ENCODE measurements at places on chromosomes 2 and 18.

- no peak for DNase-seq
Observed at GRCh38 chr2:122652670-122653069, 897.2 kb downstream of the TSN start.

DNA sequence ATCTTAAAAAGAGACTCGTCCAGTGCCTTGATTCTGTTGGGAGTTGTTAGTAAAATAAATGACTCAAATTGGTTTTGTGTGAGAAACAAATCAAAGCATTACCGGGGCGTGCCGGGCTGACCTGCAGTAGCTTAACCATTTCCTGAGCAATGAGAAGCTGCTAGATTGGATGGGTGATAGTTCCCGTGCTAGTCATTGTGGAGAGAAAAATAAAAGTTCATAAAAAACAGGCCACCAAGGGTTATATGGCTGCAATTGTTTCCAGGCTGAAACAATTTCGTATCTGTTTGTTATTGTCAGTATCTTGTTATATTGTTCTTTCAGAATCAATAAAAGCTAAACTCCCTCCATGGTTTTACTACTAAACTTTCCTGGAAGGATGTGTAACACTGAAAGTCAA is 314.4 kb downstream of the MTX2 start:
- DNase-seq: no peak

DNA sequence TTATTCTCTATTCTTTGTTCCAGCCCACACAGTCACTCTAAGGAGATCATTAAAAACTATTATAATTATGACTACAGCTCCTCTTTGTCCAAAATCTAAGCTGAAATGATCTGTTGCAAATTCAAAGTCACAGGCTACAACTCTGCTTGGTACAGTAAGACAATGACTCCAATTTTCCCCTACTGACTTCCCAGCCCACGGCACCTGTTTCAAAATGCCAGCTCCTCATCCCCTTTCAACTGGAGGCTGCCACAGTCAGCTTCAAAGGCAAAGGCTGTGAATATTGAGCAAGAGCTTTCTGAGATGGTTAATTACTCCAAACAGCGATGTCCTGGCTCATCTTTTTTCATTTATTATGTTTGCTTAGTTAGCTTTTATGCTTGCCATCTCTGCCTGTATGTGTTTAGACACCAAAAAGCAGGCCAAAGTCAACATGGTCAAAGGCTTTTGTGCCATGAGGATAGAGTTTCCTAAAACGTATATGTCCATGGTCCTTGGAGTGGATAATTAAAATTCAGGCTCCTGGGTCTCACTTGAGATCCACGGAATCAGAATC is 141.1 kb downstream of the DOCK10 start:
- no peak for DNase-seq

GRCh38 chr2:66794070-66794469 is 359.1 kb downstream of the MEIS1 start:
- no peak for DNase-seq

DNA sequence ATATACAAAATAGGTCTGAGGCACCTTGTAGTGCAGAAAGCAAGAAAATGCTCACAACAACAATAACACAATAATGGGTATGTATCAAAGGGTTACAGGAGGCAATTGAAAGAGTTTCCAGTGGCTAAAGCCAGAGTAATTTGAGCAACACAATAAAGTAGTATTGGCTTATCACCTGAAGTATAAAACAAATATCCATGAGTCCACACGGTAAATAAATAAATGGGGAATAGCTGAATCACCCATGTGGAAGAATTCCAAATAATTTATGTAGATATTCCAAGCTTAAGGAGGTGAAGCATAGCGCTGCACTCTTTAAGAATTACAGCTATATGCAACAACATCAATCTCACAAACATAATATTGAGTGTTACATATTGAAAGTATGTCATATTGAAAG is 110.8 kb downstream of the AFF3 start:
- no peak for DNase-seq

DNA sequence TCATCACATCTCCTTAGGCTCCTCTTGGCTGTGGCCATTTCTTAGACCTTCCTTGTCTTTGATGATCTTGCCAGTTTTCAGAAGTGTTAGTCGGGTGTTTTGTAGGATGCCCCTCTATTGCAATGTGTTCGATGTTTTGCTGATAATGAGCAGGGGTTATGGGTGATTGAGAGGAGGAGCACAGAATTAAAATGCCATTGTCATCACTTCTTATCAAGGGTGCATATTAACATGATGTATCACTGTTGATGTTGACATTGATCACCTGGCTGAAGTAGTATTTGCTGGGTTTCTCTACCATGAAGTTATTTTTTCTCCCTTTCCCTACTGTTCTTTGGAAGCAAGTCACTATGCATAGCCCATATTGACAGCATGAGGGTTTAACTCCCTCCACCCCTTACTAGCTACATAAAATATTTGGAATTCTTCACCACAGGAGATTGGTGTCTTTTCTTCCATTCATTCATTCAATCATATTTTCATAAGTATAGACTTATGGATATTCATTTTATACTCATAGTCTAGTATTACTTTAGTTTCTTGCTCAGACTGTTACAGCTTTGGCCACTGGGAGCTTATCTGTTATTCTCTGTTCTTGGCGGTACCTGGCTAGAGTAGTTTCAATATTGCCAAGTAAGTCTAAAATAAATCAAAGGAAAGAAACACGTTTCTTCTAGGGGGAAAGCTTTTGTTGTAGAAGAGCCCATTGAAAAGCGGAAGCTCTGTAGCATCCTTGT is 54.5 kb upstream of the TMEM87B start:
- DNase-seq: no peak

DNA sequence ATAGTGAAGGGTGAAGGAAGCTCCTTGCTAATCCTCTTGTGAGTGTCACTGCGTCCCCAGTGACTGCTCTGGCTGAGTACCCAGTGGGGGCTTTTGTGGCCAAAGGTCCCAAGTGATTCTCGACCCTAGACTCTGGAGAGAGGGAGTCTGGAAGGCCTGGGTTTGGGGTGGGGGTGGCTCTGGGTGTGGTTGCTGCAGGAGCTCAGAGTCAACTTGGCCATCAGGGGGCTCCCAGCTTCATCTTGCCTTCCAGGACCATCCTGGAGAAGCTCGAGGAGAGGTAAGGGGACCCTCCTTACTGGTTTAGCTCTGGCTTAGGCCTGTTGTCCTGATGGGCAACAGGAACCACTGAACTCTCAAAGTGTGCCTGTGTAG is 592 bp downstream of the PSD4 start:
- peak; percentile 46 for DNase-seq

- no peak for DNase-seq
Observed at GRCh38 chr18:61602836-61603235, 269.6 kb downstream of the CDH20 start.

DNA sequence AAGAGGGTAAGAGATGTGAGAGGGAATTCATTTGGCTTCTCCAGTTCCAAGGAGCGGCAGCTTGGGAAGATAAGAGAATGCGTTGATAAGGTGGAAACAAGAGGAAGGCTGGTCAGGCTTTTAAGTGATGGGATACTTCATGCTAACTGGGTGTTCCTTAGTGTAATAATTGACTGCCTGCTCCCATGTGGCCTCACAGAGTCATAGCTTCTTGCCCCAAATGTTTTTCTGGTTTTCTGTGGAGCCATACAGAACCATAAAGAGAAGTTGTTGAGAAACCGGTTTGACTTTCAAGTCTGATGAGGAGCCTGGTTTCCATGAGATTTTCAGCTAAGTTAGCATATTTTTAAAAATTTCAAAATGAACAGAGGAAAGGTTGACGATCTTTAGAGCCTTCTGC is 97.5 kb upstream of the ZFP36L2 start:
- DNase-seq: no peak

DNA sequence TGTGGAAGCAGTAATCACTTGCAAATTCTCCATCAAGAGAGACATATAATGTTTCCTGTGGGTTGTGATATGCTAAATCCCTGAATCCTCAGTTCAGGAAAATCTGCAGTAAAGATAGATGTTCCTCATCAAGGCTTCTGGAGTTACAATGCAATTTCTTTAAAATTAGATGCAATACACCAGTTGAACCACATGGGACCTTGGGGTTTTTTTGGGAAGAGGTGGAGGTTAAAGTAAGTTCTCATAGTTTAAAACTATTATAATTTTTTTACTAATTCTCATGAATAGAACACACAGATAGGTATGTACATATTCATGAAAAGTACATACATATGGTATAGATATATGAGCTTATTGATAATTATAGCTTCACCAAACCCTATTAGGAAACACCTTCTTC is 496.2 kb downstream of the SATB2 start:
- no peak for DNase-seq

DNA sequence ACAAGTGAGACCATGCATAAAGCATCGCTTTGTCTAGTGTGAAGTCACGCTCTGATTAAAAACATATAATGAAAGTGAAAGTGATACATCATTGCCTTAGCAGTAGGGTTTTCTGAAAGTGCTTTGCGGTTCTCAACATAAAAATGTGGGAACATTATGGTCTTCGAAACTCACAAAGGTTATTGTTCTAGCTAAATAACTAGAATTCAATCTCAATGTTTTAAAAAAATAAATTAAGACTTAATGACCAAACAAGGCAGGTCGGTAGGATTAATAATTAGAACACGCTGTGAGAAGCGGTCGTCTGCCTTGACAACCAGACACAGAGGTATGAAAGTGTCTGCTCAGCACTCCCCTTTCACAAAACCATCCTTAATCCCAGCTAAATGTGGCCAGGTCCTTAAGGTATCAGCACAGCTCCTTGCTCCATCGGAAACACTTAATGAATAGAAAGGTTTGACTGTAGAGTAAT is 42.2 kb downstream of the KLHL14 start:
- DNase-seq: no peak

GRCh38 chr2:161547130-161547529 is 77.1 kb upstream of the SLC4A10 start:
- DNase-seq: no peak

- DNase-seq: no peak
Observed at GRCh38 chr2:22748909-22749308, 636.1 kb upstream of the KLHL29 start.

GRCh38 chr18:30175621-30176225 is 866.8 kb downstream of the DSC3 start:
- no peak for DNase-seq

DNA sequence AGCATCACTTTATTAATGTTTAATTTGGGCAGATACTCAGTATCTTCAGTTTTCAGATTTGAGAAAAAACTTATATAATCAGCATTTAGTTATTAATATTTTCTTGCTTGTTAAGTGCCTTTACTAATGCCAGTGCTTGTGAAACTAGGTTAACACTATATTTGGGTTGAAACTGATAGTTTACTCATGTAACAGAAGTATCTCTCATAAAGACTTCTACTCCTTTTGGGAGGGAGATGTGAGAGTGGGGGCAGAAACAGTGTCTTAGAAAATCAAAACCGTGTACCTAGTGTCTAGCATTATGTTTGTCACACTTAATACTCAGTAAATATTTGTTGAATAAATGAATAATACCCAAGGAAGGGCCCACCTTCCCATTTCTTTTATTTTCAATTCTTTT is 129.5 kb downstream of the MSTN start:
- DNase-seq: no peak

- DNase-seq: peak; percentile 65
Observed at GRCh38 chr2:46239847-46240181, 57.4 kb upstream of the EPAS1 start.

DNA sequence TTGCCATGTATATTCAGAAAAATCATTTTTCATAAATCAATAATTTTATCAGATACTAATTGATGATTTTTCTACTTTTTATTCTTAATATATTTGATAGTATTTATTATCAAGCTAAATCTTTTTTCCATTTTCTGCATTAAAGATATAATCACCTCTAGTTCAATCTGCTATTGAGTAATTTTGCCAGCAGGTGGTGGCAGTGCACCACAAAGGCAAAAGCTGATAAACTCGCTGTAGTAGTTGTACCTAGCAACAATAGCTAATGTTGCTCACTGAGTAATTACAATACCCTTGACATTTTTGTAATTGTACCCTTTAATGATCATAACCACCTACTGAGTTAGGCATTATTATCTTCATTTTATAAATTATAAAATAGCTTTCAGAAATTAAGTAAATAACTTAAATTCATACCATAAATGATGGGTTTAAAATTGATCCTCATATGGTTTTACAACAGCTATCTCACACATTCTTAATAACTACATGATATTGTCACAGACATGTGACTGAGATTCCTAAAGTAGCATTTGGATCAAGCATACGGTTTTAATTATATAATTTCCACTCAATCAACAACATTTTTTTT is 52.0 kb upstream of the CALCRL start:
- DNase-seq: peak; percentile 43

DNA sequence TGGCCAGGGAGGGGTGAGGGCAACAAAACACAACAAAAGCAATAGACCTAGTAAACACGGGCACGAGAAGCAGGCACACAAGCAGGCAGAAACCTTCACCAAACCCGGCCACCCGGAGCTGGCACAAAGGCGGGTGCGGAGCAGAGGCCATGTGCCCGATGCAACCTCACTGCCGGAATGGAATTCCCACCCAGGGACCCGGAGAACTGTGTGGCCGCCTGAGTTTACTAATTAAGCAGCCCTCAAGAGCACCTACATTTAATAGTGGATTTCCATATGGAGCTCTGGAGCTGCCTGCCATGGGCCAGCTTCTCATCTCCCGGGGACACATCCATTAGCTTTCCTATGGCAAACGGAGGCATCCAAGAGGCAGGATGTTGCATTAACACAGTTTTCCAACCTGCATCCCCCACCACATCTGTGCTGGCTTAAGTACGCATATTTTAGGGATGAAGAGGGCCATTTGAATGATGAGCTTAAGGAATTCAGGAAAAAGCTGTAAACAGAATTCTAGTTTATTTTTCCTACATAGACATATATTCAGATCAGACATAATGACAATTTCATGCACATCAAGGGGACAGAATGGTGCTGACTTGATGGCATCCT is 104.5 kb upstream of the SMIM21 start:
- DNase-seq: no peak

GRCh38 chr2:215137741-215138340 is 585 bp downstream of the ABCA12 start:
- DNase-seq: no peak

DNA sequence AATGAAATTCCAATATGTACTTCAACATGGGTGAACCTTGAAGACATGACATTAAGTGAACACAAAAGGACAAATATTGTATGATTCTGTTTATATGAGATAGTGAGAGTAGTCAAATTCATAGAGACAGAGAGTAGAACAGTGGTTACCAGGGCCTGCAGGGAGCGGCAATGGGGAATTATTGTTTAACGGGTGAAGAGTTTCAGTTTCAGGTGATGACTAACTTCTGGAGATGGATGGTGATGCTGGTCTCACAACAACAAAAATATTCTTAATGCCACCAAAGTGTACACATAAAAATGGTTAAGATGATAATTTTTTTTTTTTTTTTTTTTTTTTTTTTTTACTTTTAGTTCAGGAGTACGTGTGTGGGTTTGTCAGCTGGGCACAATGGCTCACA is 109.4 kb upstream of the TMEM200C start:
- DNase-seq: peak; percentile 17

DNA sequence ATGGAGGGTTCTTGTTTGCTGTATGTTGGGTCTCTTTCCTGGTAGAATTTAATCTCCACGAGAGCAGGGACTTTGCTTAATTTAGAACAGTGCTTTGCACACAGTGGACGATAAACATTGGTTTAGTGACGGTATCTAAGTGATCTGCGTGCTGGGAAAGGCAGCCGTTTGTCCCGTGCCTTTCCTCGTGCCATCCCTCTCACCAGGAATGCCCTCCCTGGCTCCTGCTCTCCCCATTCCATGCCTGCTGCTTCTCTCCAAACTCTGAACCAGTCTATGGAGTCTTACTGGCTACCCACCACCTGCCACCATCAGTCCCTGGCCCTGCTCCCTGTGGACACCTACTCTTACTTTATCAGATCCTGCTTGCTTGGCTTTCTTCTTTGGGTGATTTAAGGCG is 27.3 kb upstream of the TNP1 start:
- no peak for DNase-seq
